ENCODE measurements at places on chromosomes 12 and 14.

GRCh38 chr12:123233505-123234308 is 471 bp downstream of the MTRFR start:
- DNase-seq, result no peak

DNA sequence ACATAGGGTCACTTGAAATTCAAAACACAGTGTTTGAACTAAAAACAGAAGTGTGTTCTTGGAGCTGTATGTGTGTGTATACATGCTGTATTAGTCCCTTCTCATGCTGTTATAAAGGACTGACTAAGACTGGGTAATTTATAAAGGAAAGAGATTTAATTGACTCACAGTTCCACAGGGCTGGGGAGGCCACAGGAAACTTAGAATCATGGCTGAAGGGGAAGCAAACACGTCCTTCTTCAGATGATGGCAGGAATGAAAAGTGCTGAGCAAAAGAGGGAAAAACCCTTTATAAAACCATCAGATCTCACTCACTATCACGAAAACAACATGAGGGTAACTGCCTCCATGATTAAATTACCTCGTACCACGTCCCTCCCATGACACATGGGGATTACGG is 224.1 kb downstream of the BCAT1 start:
- DNase-seq, result no peak

GRCh38 chr14:95062946-95063345 is 94.4 kb downstream of the DICER1 start:
- no peak for DNase-seq

DNA sequence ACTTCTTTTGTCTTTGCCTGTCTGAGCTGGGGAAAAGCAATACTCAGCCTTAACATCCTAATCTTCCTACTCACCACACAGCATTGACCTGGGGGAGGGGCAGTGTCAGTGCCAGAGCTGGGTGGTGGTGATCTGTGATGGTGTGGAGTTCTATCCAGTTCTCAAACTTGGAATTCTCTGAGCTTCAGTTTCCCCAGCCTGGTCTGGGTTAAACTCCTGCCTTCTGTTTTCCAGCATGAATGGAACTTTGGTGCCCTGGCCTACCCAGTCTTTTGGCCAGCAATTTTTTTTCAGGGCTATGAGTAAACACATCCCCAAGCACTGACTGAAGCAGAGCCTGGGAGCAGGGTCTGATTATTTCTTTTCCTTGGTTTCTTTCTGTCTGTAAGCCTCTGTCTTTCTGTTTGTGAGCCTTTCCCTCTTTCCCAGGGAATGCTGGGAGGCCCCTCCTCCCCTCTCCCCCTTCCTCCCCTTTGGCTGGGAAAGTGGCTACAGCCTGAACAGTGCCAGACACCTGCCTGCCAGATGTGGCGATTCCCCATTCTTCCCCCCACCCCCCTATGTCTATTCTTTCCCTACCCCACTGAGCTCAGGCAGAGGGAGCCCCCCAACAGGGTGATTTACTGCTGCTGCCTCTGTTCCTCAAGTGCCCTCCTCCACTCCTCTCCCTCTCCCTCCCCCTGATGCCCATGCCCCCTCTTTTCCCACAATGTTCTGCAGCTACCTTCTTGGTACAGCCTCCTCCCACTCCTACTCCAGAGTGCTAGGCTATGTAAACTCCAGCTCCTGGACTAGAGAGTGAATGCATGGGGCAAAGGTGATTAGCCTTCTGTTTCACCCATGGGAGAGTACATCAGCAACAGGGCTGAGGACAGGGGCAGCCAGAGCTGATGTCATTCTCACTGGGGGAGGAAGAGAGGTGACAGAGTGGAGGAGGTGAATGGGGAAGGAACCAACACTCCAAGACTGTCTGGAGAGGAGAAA is 11.1 kb downstream of the GPR84 start:
- DNase-seq, result no peak

GRCh38 chr12:102120886-102121285 is 903 bp downstream of the PARPBP start:
- DNase-seq, result peak; percentile 10

- DNase-seq, result no peak
Measured at GRCh38 chr12:182381-182892, 31.5 kb downstream of the SLC6A12 start.

DNA sequence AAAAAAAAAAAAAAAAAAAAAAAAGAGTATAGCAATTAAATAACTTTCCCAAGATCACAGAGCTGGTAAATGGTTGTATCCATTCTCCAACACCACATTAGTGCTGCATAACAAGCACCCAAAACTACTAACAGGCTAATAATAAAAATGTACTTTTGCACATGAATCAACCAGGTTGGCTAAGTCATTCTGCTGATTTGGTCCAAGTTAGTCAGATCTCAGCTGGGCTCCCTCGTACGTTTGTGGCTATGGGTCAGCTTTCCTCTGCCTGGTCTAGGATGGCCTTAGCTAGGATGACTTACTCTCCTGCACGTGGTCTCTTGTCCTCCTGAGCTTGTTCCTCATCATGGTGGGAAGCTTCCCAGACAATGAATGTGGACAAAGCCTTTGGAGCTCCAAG is 7.9 kb upstream of the PLEKHG6 start:
- peak; percentile 3 for DNase-seq

DNA sequence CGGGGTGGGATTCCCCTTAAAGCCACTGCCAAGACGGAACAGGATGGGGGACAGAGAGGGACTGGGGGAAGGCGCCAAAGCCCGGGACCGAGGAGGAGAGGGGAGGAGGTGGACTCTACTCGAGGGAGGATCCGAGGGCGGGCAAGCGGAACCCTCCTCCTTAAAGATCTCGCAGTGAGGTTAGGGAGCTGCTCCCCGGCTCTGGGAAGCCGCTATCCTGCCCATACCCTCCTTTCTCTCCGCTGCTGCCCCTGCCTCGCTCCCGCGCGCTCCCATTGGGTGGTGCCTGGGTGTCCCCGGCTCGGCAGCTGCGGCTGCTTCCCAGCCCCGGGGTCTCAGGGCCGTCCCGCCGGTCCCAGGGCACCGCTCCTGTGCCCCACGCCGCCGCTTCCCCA is 16.4 kb downstream of the KRT18 start:
- no peak for DNase-seq

GRCh38 chr14:31927348-31927832 is 149.7 kb upstream of the ARHGAP5 start:
- DNase-seq, result no peak

- no peak for DNase-seq
Measured at GRCh38 chr12:53063708-53064612, 14.1 kb downstream of the TNS2 start.

- no peak for DNase-seq
Measured at GRCh38 chr12:89326239-89327040, 25.9 kb downstream of the DUSP6 start.
